ENCODE measurements at places on chromosomes 7 and 10. TPM values are rescaled to one million over a fixed set of nuclear protein-coding genes. Genes with fewer than 3 reads are reported as not detected.

- no peak for DNase-seq
- H3K4me1 ChIP-seq = peaks cover 16% of the 10 kb centered on the region
- no peaks in the 10 kb centered on the region for H3K36me3 ChIP-seq
These were observed 19.2 kb downstream of the MMRN2 start for GRCh38 chr10:86938260-86938659.

DNA sequence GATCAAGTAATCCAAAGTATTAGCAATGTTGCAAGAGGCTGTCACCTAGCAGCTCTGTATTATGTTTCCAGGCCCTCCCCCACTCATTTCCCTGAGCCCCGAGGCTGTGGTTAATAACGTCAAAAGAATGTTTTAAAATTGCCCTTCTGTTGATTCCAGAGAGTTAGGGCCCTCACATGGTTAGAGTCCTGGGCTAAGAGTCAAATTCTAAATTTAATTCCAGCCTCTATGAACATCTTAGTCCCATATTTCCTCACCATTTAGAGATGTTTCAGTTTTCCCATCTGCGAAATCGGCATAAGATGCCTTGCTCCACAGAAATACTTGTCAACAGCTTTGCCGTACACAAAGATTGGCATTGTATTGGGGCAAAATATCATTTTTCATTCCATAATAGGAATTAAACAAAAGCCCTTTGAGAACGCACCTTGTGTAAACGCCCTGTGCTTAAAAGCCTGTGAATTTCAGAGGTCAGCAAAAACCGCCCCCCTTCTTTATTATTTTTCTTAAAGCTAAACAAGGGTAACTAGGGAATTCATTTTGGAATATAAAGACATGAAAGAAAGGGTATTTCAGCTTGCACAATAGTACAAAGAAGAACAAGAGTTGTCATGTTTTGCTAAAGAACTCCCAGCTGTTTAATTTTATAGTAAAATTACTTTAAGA lies 135.8 kb downstream of the ARID5B start:
- H3K27ac ChIP-seq = peak overlapping the region; percentile 72
- H3K27me3 ChIP-seq = no peaks in the 10 kb centered on the region
- no peak for DNase-seq
- no peaks in the 10 kb centered on the region for H3K36me3 ChIP-seq
- H3K4me3 ChIP-seq = no peak overlapping the region

GRCh38 chr10:117350909-117351308 lies 24.3 kb downstream of the PDZD8 start:
- no peaks in the 10 kb centered on the region for H3K36me3 ChIP-seq
- H3K4me3 ChIP-seq = no peak overlapping the region
- H3K27ac ChIP-seq = no peak overlapping the region
- H3K4me1 ChIP-seq = peaks cover 7% of the 10 kb centered on the region
- DNase-seq = no peak
- H3K27me3 ChIP-seq = no peaks in the 10 kb centered on the region

Gene ADK
- total RNA-seq = 26.7 TPM

Gene MUC3A
- not detected for total RNA-seq

DNA sequence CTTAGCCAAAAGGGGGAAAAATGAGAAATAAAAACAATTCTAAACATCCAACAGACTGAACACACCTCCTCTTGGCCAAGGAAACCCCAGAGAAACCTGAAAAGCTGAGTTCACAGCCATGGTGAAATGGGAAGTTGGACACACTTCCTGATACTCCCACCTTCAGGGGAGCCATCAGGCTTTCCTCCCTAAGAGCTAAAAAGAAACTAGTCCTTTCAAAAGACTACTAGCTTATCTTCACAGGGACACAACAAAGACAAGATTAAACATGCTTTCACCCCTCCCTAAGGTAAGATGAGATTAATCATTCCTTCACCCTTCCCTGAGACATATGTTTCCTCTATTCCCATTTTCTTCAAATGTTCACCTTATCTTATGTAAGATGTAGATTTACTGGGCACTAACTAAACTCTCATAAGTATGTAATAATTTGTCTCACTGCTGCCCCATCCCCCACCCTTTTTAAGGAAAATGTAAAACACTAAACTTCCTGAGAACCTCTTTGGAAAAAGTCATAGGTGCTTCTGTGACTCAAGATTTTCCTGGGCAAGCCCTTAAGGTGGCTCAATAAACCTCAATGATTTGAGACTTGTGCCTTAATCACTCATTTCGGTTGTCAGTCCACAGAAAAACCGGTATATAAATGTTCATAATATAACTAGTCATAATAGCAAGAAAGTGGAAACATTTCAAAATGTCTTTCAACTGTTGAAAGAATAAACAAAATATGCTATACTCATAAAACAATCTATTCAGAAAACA lies 40.5 kb downstream of the HTR7 start:
- no peak overlapping the region for H3K27ac ChIP-seq
- no peaks in the 10 kb centered on the region for H3K4me1 ChIP-seq
- no peak overlapping the region for H3K4me3 ChIP-seq
- H3K27me3 ChIP-seq = no peaks in the 10 kb centered on the region
- no peak for DNase-seq

DNA sequence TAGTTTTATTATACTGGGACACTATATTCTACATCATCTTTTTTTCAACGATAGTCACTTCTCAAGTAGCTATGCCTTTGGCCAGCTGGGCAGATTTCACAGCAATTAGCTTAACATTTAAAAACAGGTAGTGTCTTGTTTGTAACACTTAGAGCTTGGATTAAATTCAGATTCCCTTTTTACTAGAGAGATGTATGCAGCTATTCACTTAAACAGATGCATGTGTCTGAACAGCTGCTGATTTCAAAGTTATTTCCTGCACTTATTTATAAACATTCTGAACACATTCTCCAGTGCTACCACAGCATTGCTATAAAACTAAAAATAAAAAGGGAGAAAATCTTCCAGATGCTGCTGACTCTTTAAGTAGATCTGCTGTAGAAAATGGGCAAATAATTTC lies 637.2 kb downstream of the POM121L12 start:
- no peak overlapping the region for H3K27ac ChIP-seq
- DNase-seq = no peak
- H3K4me3 ChIP-seq = no peak overlapping the region
- peaks cover 13% of the 10 kb centered on the region for H3K4me1 ChIP-seq
- H3K27me3 ChIP-seq = no peaks in the 10 kb centered on the region
